ENCODE measurements at places on chromosomes 4 and X.

- DNase-seq = no peak
Measured at GRCh38 chr4:149857446-149857845, 41.8 kb upstream of the IQCM start.

DNA sequence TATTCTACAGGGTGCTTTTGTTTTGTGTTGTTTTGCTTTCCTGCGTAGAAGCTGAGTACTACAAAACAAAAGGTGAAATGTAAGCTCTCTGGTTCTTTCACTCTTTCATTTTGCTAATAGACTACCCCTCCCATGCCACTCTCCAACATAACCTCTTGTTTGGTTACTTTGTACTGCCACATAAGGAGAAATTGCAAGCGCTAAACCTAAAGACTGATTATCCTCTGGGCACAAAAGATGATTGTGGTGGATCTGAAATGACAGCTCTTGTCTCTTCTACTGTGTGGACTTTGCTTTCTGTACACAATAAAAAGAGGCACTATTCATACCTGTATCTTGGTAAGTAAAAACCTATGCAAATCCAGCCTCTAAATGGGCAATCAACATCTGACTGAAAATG is 5.3 kb downstream of the MBNL3 start:
- DNase-seq = peak; percentile 7

DNA sequence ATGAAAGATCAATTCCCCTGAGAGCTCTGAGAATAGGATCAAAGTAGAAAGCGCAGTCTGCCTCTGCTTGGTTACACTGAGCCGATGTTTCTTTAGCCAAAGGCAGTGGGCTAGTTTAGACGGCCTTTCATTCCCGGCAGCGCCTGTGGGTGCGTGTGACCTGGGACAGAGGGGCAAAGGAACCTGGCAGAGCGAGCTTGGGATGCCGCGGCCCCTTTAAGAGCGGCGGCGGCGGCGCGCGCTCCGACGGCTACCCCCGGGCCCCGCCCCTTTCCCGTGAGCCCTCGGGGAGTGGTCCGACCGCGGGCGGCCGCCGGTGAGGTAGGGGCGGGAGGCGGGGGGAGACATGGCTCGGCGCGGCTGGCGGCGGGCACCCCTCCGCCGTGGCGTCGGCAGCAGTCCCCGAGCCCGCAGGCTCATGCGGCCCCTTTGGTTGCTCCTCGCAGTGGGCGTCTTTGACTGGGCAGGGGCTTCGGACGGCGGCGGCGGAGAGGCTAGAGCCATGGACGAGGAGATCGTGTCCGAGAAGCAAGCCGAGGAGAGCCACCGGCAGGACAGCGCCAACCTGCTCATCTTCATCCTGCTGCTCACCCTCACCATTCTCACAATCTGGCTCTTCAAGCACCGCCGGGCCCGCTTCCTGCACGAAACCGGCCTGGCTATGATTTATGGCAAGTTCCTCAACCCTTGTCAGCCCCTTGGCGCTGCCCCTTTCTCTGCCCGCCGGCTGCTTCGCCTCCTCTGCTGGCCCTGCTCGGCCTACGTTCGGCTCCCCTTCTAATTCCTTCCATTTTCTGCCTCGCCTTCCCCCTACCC is at the start of gene SLC9A6:
TSS of gene SLC9A6 (plus strand) at position 279 of the 816 bp plus-strand sequence. CDS start at position 503, 224 bp downstream.
- DNase-seq = peak; percentile 84

DNA sequence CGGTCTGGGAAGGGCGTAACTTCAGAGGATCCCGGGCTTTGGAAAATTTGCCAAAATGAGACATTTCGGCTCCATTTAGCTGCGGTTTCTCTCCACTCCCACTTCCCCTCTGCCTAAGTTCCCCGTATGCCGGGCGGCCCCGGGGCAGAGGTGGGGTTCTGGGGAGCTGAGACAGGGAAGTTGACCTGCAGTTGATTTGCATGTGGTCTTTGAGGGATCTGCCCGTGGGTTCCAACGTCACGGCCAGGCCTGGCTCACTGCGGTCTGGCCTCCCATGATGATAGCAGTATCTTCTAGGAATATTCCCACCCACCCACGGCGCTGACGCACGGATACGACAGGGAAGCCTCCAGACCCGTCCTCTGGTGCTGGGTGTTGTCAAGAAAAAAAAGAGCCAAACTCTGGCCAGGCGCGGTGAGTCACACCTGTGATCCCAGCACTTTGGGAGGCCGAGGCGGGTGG is 27.3 kb upstream of the CRLF2 start:
- peak; percentile 86 for DNase-seq

- DNase-seq = peak; percentile 27
Measured at GRCh38 chrX:123731987-123732669, 724 bp downstream of the THOC2 start.

GRCh38 chr4:173218411-173219125 is 50.0 kb downstream of the GALNT7 start:
- DNase-seq = no peak

DNA sequence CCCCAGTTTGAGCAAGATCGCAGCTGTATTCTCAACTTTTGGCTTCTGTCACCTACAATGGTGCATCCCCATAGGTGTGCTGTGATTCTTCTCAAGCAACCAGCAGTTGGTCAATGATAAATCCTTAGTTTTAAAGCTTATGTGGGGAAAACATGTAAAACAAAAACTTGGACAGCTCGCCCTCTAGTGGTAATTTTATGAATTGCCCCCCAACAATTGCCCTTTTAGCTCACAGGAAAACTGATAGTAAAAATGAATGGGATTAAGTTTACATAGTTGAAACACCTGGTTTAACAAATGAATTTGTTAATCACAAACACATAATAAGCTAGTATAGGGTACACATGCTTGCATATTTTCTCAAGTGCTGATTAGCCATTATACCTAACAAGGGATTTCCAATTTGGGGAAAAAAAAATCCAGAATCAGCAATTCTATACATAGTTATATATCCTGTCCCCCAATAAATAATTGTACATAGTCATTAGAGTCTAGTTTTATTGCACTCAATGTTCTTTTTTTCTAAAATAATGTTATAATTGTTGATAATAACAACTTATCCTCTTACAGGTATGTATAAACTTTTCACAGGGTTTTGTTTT is 30.1 kb downstream of the TEX13A start:
- DNase-seq = peak; percentile 27

DNA sequence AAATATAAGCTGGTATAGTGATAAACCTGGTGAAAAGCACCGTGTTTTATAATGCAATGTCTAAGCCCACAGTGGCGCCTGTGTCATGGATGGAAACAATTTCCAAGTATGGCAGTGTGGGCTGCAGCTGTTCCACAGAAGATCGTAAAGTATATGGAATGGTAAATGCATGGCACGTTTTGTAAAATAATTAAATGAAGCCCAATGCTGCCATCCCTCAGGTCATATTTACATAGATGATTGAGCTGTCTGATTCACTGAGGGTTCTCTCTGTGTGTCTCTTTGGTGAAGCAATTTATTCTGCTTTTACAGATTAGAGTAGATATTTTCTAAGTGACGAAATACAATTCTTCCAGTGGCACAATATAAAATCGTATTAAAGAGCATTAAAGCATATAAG is 164.8 kb downstream of the ASMT start:
- DNase-seq = no peak

DNA sequence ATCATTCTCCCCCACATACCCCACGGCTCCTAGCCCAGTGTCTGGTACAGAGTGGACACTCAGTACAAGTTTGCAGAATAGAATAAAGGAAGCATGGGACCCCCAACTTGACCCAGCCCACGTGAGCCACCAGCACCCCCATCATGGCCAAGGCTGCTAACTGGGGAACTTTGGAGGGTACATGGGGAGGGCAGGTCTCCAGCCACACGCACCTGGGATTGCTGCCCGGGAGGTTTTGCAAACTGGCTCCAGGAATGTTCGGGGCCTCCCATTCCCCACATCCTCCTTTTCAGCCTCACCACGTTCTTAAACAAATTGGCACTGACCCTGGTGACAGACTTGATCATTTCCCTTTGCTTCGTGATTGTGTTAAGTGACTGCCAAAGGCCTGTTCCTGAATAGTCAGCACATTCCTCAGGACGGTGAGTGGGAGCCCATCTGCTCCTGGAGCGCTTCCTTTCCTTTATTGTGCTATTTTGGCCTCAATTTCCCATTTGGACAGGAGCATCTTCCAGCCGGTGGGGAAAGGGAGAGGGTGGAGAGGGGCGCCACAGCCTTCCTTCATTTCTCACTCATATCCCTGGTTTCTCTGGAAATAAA is 18.7 kb upstream of the XPNPEP2 start:
- DNase-seq = no peak

DNA sequence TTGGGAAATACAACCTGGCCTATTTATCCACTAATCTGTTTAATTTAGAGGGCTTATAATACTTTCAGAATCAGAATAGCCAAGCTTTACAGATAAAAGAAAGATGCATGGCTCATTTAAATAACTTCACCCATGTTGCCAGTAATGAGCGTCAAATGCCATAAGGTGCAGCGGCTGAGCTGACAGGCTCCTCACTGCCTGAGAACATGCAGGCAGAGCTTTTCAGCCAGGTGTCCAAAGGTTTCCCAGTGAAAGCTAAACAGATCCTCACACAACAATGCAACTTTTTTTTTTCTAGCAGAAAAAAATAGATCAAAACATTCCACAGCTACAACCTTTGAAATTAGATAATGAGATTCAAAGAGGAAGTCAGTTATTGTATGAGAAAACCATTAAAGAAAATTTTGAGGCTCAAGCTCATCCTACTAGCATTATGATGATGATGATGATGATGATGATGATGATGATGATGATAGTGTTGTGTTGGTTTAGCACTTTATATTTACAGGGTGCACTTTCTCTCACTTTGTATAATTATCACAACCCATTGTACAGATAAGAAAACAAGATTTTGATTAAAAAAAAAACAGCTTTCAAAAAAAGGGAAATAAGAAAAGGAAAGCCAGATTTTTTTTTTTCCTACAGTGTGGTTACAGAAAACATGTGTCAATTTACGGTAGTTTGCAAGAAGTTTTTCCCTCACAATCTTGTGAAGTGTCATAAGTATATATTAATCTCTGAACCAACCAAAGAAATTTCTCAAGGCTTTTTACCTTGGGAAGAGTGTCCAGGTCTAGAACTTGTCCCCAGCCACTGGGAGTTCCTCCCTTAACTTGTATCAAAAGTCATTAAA is 12.2 kb upstream of the TNIP3 start:
- DNase-seq = no peak

DNA sequence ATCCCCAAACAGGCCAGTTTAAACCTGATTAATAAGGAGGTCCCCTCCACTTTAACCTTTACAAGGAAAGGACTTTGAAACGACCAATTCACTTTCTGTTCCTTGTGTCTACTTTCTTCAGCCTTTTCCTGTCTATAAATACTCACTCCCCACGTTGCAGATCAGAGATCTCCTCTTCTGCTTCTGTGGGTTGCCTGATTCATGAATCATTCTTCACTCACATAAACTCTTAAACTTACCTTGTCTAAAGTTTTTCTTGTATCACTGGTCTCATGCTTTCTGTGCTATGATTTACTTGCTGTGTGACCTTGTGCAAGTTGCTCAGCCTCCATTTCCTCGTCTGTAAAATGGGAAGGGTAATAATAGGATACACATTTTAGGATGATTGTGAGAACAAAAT is 236.1 kb downstream of the QDPR start:
- DNase-seq = no peak

GRCh38 chr4:75547647-75548387 is 8.0 kb upstream of the ODAPH start:
- peak; percentile 91 for DNase-seq

GRCh38 chrX:107514944-107515343 is 65.5 kb downstream of the FRMPD3 start:
- DNase-seq = no peak

DNA sequence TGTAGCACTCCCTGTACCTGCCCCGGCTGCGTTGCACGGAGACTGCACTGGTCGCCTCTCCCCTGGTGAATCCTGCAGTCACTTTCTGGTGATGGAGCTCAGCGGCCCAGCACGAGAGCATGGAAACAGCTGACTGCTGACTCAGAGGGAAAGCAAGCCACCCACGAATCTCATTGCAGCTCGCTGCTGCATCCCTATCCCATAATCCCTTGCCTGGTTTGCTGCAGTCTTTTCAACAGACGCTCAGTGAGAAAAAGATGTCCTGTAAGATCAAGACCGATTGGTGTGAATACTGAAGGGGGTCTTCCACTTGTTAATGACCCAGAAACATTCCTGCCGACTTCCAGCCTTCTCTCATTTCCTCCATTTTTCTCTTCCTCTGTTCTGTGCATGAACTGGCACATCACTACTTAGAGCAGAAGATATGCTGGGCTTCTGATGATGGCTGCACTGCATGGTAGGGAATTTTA is 52.9 kb downstream of the TRIM2 start:
- no peak for DNase-seq

GRCh38 chr4:168797194-168797593 is 212.9 kb downstream of the CBR4 start:
- no peak for DNase-seq

- no peak for DNase-seq
Measured at GRCh38 chr4:127080141-127080540, 552.6 kb upstream of the INTU start.

- DNase-seq = no peak
Measured at GRCh38 chrX:24377911-24378468, 17.6 kb downstream of the SUPT20HL1 start.

DNA sequence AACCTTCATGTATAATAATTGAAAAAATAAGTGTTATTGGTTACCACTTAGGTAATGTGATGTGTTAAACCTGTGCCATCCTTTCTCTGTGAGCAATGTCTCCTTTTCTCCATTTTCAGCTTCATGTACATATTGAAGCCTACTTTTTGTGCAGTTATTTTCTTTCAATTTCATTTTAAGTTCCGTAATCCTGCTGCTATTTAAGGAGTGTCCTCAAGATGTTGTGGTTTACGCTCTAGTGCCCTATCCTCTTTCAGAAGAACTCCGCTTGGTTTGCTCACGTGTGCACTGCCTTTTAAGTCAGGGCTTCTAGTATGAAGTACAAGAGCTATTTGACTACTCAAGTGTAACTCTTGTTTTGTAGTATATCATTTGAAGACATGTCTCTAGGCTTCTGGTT is 2253.2 kb upstream of the TENM3 start:
- peak; percentile 34 for DNase-seq
